ENCODE measurements at places on chromosomes 5 and 9. TPM values are rescaled to one million over a fixed set of nuclear protein-coding genes. Genes with fewer than 3 reads are reported as not detected.

DNA sequence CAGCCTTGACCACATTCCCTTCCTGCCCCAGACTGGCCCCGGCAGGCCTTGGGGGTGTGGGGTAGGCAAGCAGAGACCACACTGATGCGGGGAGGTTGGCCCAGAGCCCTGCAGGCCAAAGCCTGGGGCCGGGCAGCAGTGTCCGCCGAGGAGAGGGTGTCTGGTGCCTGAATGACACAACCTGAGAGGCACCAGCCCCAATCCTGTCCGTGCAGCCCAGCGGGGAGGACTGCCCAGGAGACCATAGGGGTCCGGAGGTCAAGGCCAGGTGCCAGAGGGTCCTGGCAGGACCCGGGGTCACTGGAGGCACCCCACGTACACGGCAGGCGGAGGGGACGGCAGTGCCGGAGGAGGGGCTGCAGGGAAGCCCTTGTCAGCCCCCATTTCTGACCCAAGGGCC lies 5.6 kb upstream of the PTGDS start:
- peaks cover 20% of the 10 kb centered on the region for H3K4me1 ChIP-seq
- no peak overlapping the region for H3K4me3 ChIP-seq
- H3K36me3 ChIP-seq = no peaks in the 10 kb centered on the region
- no peak overlapping the region for H3K27ac ChIP-seq

- peaks cover 10% of the 10 kb centered on the region for H3K27me3 ChIP-seq
- DNase-seq = no peak
- no peak overlapping the region for H3K27ac ChIP-seq
- H3K36me3 ChIP-seq = peaks cover 13% of the 10 kb centered on the region
- no peaks in the 10 kb centered on the region for H3K4me1 ChIP-seq
Measured at GRCh38 chr9:105220451-105220850, 24.0 kb upstream of the SLC44A1 start.

MYO10 gene
- polyA plus RNA-seq = not detected

- no peak overlapping the region for H3K27ac ChIP-seq
- H3K36me3 ChIP-seq = no peaks in the 10 kb centered on the region
- no peak for DNase-seq
- H3K4me1 ChIP-seq = peaks cover 13% of the 10 kb centered on the region
- peaks cover 2% of the 10 kb centered on the region for H3K27me3 ChIP-seq
Measured at GRCh38 chr9:127723013-127723412, 7.1 kb downstream of the TTC16 start.

GRCh38 chr9:112411626-112412027 lies 31.7 kb downstream of the HSDL2 start:
- H3K4me3 ChIP-seq = no peak overlapping the region
- no peak for DNase-seq
- peaks cover 29% of the 10 kb centered on the region for H3K36me3 ChIP-seq
- H3K27ac ChIP-seq = no peak overlapping the region
- H3K4me1 ChIP-seq = no peaks in the 10 kb centered on the region

GRCh38 chr9:83706676-83707517 lies 861 bp downstream of the UBQLN1 start:
- peak overlapping the region; percentile 95 for H3K4me3 ChIP-seq
- peaks cover 60% of the 10 kb centered on the region for H3K4me1 ChIP-seq
- peak overlapping the region; percentile 100 for H3K27ac ChIP-seq
- no peaks in the 10 kb centered on the region for H3K36me3 ChIP-seq
- H3K27me3 ChIP-seq = peaks cover 18% of the 10 kb centered on the region

- no peaks in the 10 kb centered on the region for H3K36me3 ChIP-seq
- DNase-seq = no peak
- peaks cover 4% of the 10 kb centered on the region for H3K27me3 ChIP-seq
- H3K4me1 ChIP-seq = no peaks in the 10 kb centered on the region
- H3K27ac ChIP-seq = no peak overlapping the region
- no peak overlapping the region for H3K4me3 ChIP-seq
Measured at GRCh38 chr9:7375013-7375511, 424.5 kb downstream of the DMAC1 start.

- H3K27ac ChIP-seq = no peak overlapping the region
- H3K4me3 ChIP-seq = no peak overlapping the region
- no peaks in the 10 kb centered on the region for H3K4me1 ChIP-seq
- DNase-seq = no peak
Measured at GRCh38 chr5:128403333-128403732, 134.7 kb downstream of the FBN2 start.

DNA sequence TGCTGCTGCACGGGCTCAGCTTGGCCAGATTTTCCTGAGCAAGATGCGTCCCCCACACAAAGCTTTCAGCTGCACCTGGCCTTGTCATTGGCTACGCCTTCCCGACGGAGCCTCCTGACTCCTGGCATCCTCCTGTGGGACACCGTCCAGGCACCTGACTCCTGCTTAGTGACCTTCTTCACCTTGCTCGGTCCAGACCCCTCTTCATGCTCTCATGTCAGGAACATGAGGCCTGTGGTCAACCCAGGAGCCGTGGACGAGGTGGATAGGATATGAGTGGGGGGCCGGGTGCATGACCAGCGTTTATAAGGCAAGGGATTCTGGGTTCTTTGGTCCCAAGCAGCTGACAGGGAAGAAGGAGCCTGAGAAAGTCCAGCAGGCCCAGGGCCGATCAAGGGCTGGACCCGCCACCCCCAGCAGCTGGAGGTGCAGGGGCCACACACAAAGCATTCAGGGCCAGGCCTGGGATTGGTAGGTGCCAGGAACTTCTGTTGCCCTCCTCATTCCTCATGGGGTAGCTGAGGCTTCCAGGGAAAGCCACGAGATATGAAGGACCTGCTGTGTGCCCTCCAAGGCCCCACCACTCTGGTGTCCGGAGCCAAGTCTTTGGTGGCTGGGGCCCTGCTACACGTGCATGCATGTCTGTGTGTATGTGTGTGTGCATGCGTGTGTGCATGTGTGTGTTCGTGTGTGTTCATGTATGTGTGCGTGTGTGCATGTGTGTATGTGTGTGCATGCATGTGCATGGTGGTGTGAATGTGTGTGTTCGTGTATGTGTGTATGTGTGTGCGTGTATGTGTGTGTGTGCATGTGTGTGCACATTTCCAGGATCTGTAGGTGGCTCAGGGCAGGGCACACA lies 34.9 kb downstream of the SLC6A3 start:
- no peak overlapping the region for H3K27ac ChIP-seq
- peaks cover 4% of the 10 kb centered on the region for H3K27me3 ChIP-seq
- no peaks in the 10 kb centered on the region for H3K36me3 ChIP-seq
- DNase-seq = no peak
- no peak overlapping the region for H3K4me3 ChIP-seq

GRCh38 chr5:165232509-165233028 lies 1727.2 kb downstream of the MAT2B start:
- no peaks in the 10 kb centered on the region for H3K27me3 ChIP-seq
- no peak overlapping the region for H3K27ac ChIP-seq
- no peak overlapping the region for H3K4me3 ChIP-seq
- no peaks in the 10 kb centered on the region for H3K4me1 ChIP-seq
- DNase-seq = no peak
- no peaks in the 10 kb centered on the region for H3K36me3 ChIP-seq

DNA sequence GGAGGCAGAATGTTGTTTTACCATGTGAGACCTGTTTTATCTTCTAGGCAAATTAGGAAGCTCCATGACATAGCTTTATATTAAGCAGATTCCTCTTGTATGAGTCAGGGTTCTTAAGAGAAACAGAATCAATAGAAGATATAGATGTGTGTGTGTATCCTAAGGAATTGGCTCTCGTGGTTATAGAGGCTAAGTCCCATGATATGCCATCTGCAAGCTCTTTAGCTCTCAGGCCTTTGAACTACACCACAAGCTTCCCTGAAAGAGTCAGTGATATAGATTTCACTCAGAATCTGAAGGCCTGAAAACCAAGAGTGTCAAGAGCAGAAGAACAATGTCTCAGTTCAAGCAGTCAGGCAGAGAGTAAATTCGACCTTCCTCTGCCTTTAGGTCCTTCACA lies 365.8 kb upstream of the ZNF608 start:
- DNase-seq = no peak
- no peaks in the 10 kb centered on the region for H3K36me3 ChIP-seq
- H3K4me1 ChIP-seq = no peaks in the 10 kb centered on the region

ATP10B gene
- not detected for polyA plus RNA-seq

DNA sequence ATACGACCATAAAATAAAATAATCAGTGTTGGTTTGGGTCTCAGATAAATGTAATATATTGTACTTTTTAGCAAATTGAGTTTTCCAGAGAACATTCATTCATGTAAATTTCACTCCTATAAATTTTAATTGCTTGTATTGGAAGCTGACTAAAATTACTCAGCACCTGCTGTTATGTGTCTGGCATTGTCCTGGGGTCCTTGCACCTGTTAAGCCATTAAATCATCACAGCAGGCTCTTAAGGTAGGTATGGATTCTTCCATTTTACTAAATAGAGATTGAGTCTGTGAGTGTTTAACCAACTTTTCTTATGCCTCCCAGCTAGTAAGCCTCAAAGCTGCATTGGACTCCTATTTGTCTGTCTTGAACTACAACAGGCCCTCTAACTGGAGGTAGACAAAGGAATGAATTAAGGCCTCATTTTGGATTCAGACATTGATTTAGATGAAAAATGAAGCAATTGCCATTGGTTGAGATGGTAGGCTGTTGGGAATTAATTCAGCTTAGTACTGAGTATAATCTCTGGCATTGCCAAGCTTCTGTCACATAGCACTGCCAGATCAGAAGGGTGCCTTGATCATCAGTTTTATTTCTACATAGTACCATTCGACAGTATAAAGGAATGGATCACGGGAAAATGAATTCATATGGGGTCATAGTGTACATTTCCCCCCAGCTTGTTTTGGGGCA lies 78.9 kb downstream of the PARP8 start:
- peak overlapping the region; percentile 90 for H3K27ac ChIP-seq
- no peak for DNase-seq
- H3K27me3 ChIP-seq = peaks cover 1% of the 10 kb centered on the region
- H3K4me1 ChIP-seq = peaks cover 78% of the 10 kb centered on the region
- peaks cover under 1% of the 10 kb centered on the region for H3K36me3 ChIP-seq

DNA sequence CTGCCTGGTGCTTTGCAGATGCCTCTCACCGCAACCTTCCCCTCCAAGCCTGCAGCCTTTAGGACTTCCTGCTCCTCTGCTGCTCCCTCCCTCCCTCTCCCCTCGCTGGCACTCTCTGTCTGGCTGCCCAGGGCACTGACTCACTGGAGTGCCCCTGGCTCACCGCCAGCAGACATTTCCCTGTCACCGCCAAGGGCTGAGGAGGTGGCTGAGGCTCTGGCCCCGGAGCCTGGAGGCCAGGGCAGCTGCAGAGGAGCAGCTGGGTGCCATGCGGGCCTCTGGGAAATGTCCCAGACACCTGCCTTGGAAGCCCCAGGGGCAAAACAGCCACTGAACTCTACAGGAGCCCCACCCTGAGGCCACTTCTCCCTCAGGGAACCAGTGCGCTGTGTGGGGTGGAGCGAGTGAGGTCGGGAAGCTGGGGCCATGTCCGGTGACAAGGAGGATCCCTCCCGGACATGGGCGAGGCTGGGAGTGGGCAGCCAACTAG lies 53.4 kb downstream of the TENT4A start:
- no peak overlapping the region for H3K4me3 ChIP-seq
- peaks cover 10% of the 10 kb centered on the region for H3K4me1 ChIP-seq
- peak; percentile 27 for DNase-seq
- H3K36me3 ChIP-seq = no peaks in the 10 kb centered on the region

SLC34A3 gene
- not detected for polyA plus RNA-seq

Data from immature natural killer cell (primary cell).